ENCODE measurements at places on chromosomes 11 and 22.

GRCh38 chr22:21861264-21861848, 6.1 kb downstream of the MAPK1 start:
- DNase-seq: no peak

DNA sequence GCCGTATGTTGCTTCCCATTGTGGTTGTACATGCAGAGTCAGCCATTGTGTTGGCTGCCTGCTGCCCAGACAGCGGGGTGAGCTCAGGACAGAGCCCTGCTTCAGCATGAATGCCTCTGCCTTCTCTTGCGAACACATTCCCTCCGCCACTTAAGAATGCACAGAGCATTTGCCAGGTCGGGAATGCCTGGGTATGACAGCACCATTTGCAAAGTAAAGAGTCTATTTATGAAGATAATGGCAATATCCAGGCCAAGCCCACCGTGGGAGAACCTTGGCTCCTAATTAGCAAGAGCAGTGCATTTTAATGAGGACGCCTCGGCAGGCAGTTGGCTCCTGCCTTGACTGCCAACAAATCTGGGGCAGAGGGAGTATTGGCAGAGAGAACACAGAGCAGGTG, 62.5 kb upstream of the SORL1 start:
- no peak for DNase-seq

DNA sequence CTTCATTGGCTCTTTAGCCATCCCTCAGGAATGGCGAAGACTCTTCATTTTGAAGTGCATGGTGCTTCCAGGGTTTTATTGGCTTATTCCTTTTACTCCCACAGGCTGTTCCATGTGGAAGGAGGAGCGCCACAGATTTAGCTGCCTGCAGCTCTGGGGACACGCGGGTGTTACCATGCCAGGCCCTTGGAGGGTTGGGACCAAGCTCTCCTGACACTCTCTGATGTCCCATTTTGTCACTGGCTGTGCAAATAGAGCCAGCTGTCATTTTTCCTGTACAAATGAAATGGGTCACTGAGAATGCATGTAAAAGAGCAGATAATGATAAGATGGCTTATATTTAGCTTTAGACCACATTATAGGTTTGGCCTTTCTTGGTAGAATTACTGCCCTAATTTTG, 9.2 kb downstream of the THYN1 start:
- DNase-seq: no peak

DNA sequence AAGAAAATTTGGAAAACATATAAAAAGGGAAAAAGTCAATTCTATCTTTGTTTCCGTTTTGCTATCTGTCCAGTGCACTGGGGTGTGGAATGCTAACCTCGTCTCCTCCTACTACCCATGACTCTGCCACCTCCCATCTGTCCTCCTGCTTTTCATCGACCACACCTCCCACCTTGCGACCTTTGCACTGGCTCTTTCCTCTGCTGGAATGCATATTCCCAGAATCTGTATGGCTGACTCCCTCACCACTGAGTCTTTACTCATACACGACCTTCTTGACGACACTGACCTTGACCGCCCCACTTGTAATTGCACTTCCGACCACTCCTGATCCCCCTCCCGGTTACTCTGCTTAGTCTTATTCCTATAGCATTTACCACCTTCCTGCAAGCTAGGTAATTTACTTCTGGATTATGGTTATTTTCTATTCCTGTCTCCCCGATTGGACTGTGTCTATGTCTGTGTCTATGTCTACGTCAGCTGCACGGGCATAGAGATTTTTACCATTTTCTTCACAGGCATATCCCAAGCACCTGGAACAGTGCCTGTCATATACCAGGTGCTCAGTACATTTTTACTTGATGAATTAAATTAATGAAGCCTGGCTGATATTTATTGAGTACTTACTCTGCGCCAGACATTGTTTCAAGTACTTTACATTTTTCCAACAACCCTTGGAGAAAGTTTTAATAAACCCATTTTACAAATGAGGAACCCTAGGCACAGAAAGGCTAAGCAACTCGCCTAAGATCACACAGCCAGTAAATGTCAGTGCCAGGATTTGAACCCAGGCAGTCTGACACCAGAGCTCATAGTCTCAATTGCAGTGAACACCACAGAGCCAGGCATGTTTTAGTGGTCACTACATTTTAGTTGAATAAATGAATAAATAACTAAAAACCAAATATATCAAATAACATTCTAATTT, 89.3 kb upstream of the SLC22A12 start:
- no peak for DNase-seq

DNA sequence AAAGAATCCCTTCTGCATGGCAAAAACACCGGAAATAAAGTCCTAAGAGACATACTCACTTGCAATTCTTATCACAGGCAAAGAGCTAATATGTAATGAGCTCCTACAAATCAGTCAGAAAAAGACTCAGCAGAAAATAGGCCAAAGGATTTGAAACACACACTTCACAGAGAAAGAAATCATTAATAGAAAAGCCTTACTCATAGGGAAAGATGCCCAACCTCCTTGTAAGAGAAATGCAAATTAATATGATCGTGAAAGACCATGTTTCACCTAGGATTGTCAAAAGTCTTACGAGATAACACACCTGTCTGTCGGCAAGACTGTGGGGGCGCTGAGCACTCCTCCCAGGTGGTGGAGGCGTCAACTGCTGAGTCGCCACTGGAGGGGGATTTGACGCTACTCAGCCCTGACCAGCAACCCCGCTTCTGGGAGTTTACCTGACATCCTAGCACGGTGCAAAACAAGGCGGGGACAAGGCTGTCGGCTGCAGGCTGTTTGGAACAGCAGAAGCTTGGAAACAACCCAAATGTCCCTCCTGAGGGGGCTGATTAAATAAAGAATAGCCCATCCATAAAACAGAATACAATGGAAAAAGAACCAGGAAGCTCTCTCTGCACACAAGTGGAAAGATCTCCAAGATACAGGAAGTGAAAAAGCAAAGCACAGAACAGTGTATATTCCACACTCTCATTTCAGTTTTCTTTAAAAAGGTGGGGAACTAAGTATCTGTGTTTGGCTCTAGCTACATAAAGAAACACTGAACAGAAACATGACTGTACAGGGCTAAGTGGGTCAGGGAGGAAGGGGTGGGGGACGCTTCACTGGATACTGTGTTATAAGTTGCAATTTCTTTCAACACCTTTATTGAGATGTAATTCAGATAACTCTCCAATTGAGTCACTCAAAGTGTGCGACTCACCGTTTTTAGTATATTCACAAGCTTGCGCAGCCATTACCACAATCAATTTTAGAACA, 11.5 kb downstream of the CSNK1E start:
- no peak for DNase-seq

DNA sequence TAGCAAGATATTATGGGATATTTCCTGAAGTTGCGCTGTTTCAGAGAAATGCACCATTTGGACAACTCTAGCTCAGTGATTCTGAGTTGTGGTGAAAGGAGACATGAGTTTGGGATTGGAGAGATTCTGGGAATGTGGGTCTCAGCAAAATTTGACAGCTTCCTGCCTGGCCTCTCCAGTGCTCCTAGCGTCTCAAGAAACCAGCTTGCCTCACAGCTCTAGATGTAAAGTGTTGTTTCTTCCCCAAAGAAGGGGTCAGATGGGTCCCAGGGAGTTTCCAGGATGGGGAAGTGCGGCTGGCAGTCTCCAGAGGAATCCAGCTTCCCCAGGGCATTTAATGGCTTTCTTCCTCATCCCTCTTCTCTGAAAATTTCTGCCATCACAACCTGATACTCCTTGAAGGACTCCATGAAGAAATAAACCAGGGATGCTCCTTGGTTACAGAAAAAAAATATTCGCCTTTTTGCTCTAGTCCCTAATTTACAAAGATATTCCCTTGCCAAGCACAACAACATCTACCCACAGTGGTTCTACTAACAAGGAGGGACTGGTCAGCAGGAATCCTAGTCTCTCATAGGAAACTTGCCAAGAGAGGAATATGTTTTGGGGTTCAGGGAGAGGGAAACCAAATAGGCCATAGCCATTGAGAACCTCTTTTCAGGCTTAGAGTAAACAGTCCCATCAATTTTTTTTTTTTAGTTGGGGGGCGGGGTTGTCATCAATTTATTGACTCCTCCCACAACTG, 185.4 kb upstream of the E2F8 start:
- DNase-seq: no peak

DNA sequence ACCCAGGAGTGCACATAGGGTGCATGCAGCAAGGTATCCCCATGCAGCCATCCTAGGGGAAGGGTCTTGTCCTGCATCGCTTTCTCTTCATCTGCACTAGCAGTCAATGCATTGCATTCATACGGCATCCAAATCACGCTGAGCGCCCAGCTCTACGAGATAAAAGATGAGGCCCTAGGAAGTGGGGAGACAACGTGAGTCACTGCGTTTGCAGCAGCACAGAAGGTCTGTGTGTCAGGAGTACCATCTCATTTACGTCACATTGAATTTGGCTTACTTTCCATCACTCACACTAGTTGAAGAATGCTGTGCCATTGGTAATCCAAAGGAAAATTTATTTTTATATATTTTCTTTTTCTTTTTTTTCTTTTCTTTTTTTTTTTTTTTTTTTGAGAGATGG, 2.5 kb upstream of the ST14 start:
- DNase-seq: no peak
